ENCODE measurements at places on chromosomes 2 and 18.

GRCh38 chr2:27152102-27152795 lies 3.4 kb downstream of the TCF23 start:
- no peak for DNase-seq

DNA sequence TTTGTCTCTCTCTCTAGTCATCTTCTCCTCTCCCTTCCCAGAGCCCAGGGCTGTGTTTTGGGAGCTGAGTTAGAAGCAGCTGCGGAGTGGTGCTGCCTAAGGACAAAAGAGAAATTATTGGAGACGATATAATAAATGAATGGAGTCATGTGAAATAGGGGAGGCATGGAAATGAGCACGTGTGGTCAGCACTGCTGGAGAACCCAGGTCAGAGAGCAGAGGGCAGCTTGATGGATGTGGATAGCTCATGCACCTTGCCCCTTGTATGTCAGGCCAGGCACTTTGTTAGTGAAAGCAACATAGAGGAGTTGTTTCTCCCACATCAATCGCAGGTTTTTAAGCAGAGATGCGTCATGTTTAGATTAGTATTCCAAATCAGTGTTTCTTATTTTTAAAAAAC lies 15.7 kb downstream of the TTR start:
- no peak for DNase-seq

GRCh38 chr2:44578471-44579093 lies 216.8 kb downstream of the CAMKMT start:
- DNase-seq: no peak

DNA sequence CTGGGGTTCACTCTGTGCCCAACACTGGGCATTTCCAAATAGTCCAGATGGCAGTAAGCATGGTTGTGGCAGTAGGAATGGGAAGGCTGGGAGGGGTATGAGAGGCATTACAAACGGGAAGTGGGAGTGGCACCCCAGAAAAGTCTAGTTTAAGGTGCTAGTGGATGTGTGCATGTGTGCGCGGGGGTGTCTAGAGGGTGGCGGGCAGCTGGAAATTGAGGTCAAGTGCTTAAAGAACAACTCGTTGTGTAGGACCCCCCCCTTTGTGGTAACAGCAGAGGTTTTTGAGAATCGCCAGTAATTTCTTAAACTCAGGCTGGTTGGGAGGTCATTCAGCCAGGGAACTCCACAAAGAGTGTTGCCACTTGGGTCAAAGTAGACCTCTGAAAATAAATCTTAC lies 69.9 kb downstream of the RHBDD1 start:
- no peak for DNase-seq

- DNase-seq: peak; percentile 36
Measured at GRCh38 chr2:231687133-231687852, 21.0 kb upstream of the PTMA start.

DNA sequence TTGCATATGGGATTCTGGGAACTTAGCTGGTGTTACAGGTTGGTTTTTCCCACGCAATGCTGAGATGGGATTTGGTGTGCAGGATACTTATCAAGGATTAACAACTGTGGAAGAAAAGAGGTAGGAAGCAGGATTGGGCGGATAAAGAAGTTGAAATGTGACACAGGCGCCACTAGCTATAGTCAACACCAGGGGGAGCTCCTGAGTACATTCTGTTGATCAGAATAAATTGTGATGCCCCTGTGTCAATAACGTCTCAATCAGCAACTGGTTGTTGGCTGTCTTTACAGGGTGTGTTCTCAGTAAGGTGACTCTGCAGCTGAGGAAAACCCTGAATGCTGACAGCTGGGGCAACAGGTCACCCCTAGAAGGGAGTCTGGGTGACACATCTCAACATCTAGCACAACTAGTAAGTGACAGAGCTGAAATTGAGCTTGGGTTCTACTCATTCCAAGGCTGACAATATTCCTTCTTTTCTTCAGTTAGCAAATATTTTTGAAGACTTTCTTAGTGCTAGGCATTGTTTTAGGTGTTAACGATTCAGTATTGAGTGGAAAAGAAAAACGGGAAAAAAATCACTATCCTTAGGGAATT lies 143.0 kb downstream of the ARL6IP6 start:
- no peak for DNase-seq

DNA sequence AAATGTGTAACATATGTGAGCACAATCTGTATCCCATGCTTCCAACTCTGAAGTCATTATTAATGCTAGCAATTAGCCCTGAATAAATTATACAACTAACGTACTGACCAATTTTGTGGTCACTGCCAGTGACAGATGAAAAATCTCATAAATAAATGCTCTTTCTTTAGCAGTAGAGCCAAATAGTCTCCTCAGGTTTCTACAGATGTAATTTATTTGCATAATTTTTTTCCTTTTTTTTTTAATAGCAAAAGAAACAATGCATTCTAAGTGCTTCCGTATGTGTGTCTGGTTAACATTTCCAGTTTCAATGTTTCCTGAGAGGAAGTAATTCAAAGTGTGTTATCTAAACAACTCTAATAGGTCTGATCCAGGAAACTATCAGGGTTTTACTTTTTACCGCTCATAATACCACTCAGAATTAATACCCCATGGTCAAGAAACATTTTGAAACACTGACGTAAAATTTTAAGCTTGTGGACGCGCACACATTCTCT lies 108.4 kb downstream of the MEP1B start:
- DNase-seq: no peak

DNA sequence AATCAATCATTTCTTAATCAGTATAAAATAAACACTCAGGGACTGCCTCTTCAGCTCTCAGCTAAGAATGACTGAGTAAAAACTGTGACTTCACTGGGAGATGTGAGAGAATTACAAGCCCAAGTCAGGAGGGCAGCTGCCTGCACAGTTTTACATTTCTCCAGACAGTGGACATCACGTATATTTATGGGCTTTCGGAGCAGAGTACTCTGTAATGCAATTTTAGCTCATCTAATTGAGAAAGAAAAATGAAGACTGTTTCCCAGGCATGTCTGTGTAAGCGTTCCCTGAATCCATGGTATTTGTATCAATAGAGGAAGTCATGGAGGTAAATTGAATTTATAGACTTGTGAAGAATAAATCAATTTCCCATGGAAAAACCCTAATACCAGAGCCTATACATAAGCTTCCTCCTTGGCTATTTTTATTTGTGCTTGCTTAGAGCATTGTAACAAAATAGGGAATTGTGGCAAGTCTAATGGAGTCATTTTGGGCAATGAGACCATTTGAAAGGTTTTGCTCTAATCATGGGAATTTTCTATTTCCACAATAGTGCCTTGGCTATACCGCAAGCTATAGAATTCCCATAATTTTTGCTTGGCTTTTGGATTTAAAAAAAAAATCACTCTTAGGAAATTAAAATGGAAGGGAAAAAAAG lies 87.2 kb downstream of the SLC5A7 start:
- no peak for DNase-seq

DNA sequence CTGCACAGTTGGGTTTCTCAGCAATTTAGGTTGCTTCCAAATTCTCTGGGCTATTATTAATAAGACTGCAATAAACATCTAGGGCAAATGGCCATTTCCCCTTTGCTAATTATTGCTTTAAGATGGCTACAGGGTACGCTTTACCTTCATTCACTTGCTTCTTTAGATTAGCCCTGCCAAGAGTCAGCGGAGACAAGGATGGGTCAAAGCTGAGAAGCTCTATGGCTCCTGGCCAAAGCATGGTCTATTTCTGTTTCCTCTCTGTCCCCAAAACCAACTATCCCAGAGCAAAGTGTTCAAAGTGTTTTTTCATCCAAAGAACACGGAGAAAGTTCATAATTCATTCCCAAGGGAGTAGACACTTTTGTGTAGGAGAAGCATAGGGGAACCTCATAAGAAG lies 75.2 kb upstream of the NFU1 start:
- no peak for DNase-seq

DNA sequence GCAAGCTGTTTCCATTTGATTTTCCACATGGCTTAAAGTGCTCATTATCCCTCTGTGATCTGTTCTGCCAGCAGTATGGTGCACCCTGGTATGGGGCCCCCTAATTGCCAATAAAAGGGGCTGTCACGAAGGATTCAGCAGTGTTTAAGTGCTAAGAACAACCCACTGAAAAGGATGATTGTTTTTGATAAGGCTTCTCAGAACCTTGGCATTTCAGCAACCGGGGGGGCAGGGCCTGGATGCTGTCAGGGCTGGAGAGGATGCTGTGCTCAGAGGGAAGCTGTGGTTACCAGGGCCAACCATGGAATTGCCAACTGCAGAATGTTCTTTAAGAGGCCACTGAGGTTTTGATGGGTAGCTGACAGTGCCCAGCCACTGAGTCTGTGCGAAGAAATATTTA lies 117.8 kb downstream of the CTIF start:
- no peak for DNase-seq

- DNase-seq: no peak
Measured at GRCh38 chr2:15040429-15041084, 408.0 kb downstream of the LRATD1 start.

GRCh38 chr2:238114851-238115660 lies 14.9 kb downstream of the ESPNL start:
- DNase-seq: no peak

GRCh38 chr2:19171409-19171808 lies 187.0 kb downstream of the OSR1 start:
- no peak for DNase-seq

- DNase-seq: no peak
Measured at GRCh38 chr18:14969500-14969899, 221.5 kb downstream of the ANKRD30B start.

DNA sequence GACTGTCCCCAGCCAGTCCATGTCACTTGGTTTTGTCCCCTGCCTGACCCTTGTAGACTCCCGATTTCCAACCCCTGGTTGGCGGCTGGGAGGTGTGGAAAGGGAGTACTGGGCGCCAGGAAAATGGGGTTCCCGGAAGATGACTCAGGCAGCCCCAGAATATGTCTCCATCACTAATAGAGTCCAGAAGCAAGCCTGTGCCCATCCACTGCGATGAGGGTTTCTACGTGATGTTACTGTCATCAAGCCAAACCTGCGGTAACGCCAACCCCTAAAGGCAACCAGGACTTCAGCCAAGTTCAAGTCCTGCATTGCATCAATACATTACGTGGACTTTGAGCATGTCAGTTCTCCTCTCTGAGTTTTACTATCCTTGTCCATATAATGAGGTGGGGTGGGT lies 62.0 kb upstream of the TAF1B start:
- no peak for DNase-seq

DNA sequence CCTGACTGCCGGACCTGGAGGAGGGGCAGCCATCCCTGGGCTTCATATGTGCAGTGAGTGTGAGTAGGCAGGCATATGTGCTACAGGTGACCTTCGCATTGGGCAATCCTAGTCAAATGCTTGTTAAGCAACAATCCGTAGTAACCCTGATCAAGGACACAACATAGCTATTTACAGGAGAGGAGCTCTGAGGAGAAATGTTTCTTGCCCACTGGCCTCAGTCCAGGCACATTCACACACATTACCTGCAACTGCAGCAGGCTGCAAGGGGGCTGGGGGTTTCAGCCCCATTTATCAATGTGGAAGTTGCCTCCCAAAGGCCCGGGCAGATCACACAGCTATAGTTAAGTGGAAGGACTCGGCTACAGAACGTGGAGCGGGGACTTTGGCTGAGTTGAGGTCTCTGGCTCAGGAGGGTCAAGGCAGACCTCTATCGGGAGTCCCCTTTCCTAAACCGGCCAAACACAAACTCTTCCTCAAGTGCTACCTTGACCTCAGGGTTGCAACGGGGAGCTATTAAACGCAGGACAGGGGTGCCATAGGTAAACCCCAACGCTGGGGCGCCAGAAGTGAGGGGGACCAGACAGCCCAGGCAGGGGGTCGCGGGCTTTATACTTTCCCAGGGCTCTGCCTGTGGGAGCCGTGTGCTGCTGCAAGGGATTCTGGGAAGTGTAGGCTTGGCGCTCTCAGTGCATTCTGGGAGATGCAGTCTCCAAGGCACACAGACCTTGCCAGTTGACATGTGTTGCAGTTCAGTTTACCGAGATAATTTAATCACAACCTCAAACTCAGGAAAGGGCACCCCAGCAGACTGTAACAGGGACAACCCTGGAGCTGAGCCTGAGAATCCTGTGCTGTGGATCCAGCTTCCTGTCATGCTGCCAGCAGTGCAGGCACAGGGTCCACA lies 9.4 kb downstream of the KHK start:
- no peak for DNase-seq

DNA sequence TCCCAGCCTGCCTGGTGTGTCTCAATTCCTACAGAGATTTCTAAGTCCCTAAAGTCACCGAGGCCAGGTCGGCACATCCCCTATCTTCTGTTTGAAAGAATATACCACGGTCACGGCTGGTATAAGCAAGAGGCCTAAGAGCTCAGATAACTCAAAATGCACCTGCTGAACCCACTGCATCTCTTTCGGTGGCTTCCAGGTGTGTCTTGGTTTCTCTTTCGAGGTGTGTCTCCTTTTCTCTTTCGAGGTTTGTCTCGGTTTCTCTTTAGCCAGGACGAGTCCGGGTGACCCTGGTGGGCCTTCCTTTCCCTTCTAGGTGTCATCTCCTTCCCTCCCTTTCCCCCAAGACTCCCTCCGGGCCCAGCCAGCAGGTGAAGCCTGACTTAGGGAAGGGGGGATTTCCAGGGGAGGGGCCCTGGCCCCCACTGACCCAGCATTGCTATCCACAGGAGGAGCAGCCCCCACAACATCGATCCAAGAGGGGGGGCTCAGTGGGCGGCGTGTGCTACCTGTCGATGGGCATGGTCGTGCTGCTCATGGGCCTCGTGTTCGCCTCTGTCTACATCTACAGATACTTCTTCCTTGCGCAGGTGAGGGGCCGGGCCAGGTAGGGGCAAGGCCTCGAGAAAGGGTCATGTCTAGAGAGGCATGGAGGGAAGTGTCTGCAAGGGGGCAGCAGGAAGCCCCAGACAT lies 8.4 kb downstream of the ITM2C start:
- DNase-seq: no peak

GRCh38 chr2:177692783-177693269 lies 300.3 kb downstream of the AGPS start:
- DNase-seq: no peak

DNA sequence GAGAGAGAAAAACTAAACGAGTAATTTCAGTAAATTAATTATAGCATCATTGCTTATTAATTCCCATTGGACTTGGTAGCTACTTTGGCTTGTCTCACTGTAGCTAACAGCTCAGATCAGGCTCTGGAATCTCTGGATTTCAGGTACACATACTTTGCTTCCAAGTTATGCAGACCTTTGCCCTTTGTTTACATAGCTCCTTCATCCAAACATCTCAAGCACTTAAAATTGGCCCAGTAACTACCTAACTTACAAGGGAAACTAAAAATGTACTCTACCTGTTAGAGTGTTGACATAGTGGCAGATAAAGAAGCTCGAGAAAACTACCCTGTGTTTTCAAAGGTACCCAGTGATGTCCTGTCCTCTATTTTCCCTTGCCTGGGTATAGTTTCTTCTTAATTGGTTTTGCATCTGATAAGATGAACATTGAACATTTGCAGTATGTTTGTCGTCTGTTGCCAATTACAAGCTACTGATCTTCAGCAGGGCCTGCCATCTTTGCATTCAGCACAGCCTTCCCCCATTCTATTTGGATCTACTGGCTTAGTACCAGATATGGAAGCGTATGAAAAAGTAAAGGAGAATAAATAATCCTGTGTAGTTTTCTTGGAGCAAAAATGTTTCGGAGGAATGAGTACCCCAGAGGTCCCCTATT lies 601.5 kb upstream of the FANCL start:
- no peak for DNase-seq

GRCh38 chr2:230711224-230711623 lies 1.4 kb upstream of the CAB39 start:
- DNase-seq: no peak

Data from stimulated activated CD8-positive, alpha-beta memory T cell treated with anti-CD3 and anti-CD28 coated beads, Interleukin-4, amount 100 ng/mL, for 1 hour (primary cell).